ENCODE measurements at places on chromosomes 11 and 22. TPM values are rescaled to one million over a fixed set of nuclear protein-coding genes. Genes with fewer than 3 reads are reported as not detected.
A peak's percentile ranks its signal among the peaks of the same experiment; 100 is the strongest.

Gene RBMXL2
- total RNA-seq = not detected

DNA sequence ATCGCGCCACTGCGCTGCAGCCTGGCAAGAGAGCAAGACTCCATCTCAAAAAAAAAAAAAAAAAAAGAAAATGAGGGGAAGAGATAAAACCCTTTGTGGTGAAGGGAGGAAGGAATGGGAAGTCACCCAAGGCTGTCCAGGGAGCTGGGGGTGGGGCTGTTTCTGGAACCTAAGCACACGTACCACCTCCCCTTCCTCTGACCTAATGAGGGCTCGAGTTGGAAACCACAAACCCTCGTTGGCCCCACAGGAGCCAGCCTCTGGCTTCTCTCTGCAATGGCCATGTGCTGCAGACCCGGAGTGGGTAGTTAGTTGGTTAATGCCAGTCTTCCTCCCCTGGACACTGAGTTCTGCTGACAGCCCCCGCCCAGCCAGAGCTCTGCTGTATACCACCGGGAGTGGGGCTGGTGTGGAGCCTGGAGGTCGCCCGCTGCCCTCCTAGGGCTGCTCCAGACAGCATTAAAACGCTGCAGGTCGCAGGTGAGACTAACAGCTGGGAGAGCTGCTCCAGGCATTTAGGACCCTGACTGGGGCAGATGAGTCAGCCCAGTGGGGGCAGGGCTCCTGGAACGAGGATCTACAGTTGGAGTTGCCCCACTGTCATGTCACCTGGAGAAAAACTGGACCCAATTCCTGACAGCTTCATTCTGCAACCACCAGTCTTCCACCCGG lies at the start of gene LGALS12:
Gene LGALS12 (plus strand): TSS at position 228 of the 672 bp plus-strand sequence. CDS start 375 bp downstream, at position 603.
- no peak within 1 kb of the TSS for H3K27ac ChIP-seq
- peaks cover 9% of the 10 kb centered on the region for H3K4me1 ChIP-seq
- peaks cover 10% of the 10 kb centered on the region for H3K36me3 ChIP-seq
- H3K27me3 ChIP-seq = no peaks in the 10 kb centered on the region

Gene KCNJ5
- total RNA-seq = 0.11 TPM

- no peak overlapping the region for H3K27ac ChIP-seq
- no peaks in the 10 kb centered on the region for H3K27me3 ChIP-seq
- H3K4me3 ChIP-seq = no peak overlapping the region
- no peak for DNase-seq
These were observed 60.5 kb upstream of the UCP3 start for GRCh38 chr11:74069146-74070046.

GRCh38 chr22:35622191-35622913 lies 5.2 kb upstream of the MB start:
- peak; percentile 84 for DNase-seq
- no peak overlapping the region for H3K4me3 ChIP-seq
- no peak overlapping the region for H3K27ac ChIP-seq
- H3K4me1 ChIP-seq = no peaks in the 10 kb centered on the region
- no peaks in the 10 kb centered on the region for H3K36me3 ChIP-seq

Gene FAM168A
- 21.1 TPM for total RNA-seq

DNA sequence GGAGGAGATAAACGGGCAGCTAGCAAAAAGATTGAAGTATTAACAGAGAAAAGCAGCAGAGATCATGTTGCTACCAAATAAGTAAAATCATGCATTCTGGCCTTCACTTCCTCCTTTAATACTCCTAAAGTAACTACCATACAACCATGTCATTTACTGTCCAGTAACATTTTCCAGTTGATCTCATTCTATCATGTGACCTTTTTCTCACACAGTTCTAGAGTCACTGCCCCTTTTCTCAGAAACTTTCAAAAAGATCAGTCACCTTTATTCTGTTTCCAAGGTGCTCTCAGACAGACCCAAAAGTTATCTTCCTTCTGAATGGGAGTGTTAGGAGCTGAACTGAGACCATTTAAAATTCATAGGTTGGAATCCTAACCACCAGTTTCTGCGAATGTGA lies 984.4 kb downstream of the FAM181B start:
- no peak for DNase-seq
- no peaks in the 10 kb centered on the region for H3K27me3 ChIP-seq
- no peak overlapping the region for H3K27ac ChIP-seq
- H3K4me1 ChIP-seq = no peaks in the 10 kb centered on the region

Data from H9 (cell line).